ENCODE measurements at places on chromosomes 1 and 21. TPM values are rescaled to one million over a fixed set of nuclear protein-coding genes. Genes with fewer than 3 reads are reported as not detected.

GRCh38 chr1:7943251-7943650 lies 2.6 kb upstream of the TNFRSF9 start:
- no peak for DNase-seq

- DNase-seq: no peak
Observed at GRCh38 chr1:44174630-44175029, 33.2 kb upstream of the KLF18 start.

- peak; percentile 90 for DNase-seq
Observed at GRCh38 chr21:41612674-41613532, 104.9 kb upstream of the TMPRSS2 start.

DNA sequence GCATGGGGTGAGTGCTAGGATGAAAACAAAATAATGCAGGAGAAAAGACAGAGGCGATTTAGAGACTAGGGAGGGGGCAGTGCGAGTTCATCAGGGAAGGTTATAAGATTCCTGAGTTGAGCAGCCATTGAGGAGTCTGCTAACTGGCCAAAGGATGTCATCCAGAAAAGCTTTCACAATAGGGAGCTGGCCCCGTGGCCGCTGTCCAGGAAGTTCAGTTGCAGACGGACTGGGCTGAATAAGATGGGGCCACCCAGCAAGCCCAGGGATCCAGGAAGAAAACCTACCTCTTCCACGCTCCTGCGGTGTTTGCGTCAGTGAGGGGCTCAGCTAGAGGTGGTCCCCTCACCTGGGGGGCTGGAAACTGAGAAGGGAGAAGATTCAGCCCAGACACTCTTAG lies 4.0 kb upstream of the PKP1 start:
- peak; percentile 46 for DNase-seq

DNA sequence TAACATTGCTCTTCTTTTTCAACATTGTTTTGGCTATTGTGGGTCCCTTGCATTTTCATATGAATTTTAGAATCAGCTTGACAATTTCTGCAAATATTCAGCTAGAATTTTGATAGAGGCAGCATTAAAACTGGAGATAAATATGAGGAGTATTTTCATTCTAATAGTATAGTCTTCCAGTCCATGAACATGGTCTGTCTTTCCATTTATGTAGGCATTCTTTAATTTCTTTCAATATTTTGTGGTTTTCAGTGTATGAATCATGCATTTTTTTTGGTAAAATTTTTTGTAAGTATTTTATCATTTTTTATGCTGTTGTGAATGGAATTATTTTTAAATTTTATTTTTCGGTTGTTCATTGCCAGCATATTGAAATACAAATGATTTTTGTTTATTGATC lies 97.2 kb downstream of the DNAH14 start:
- no peak for DNase-seq

DNA sequence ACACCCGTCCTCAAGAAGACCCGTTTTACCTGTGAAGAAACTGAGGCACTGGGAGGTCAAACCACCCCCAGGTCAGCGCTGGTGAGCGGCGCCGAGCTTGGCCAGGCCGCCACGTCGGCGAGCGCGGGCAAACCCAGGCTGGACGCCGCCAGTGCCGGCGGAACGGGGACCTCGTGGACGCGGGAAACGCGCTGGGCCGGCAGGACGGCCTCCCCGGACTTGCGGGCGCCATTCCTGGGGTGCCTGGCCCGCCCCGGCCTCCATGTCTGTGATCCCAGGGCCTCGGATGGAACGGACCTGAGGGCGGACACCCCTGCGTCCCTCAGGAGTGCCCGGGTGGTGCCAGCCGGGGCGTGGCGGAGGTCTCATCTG lies 764 bp upstream of the SUMO3 start:
- no peak for DNase-seq

- DNase-seq: no peak
Observed at GRCh38 chr21:43657355-43658087, 1.8 kb downstream of the HSF2BP start.

DNA sequence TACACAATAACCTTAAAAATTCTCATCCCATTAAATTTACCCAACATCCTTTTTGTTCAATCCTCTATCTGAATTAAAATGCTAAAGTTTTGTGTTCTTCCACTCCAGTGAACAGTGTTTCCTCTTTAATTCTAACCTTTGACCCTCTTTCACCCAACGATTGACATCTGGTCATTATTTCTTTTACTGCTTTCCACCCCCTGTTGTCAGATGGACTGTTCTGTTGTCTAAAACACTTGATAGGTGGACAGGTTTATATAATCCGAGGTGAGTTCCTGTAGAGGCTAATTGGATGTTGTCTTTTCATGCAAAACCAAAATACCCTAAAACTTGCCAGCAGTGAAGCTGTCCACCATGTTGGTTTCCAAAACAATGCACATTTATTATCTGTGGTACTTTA lies 73.4 kb upstream of the SERTAD4 start:
- DNase-seq: no peak

Gene PPM1J
- 2.8 TPM for polyA plus RNA-seq

Gene RNASEL
- 1.8 TPM for polyA plus RNA-seq

Gene AIM2
- not detected for polyA plus RNA-seq

Gene MRPL24
- polyA plus RNA-seq: 99.5 TPM

All from IMR-90 (cell line).